ENCODE measurements at places on chromosomes 2 and 18. TPM values are rescaled to one million over a fixed set of nuclear protein-coding genes. Genes with fewer than 3 reads are reported as not detected.

PDCD1 gene
- total RNA-seq: 3.3 TPM

CWC22 gene
- total RNA-seq: 12.0 TPM

REG3G gene
- not detected for total RNA-seq

TMEM163 gene
- 0.22 TPM for total RNA-seq

UGT1A6 gene
- not detected for total RNA-seq
